SJCRH30 (cell line): ENCODE measurements at places on chromosomes 5 and 9. TPM values are rescaled to one million over a fixed set of nuclear protein-coding genes. Genes with fewer than 3 reads are reported as not detected.
A peak's percentile ranks its signal among the peaks of the same experiment; 100 is the strongest.

- DNase-seq: no peak
Observed at GRCh38 chr9:92633614-92634278, 36.2 kb downstream of the IPPK start.

DNA sequence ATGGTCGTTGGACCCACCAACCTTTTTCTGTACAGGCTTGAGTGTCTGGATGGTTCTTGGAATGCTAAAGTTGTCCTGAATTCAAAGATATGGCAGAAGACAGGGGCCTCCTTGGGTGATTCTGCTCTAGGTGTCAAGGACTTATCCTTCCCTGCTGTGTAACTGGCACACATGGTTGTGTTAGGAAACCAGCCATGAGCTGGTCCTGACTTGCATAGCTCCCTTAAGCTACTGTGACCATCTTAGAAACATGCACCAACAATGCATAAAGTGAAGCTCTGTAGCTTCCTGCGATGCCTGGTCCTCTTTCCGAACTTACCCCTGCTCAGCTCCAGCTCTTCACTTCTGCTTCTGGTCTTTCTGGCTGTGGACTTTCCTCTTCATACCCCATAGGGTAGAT is 224.6 kb downstream of the TLE4 start:
- no peak for DNase-seq

DNA sequence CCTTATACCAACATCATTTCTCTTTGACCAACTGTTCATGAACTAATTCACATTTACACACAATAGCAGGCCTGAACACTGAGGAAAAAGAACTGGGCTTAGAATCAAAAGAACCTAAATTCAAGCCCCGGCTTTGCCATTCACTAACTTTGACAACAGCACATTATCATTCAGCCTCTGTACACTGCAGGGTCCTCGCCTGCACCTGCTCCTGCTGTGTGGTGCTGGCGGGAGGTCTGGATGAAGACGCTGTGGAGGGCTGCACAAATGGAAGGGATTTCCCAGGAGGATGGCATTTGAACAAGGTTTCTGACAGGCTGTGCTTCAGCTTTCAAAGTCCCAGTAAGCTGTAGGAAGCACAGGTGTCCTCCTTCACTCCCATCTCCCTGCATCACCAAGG is 151.2 kb downstream of the ZDHHC21 start:
- no peak for DNase-seq

DNA sequence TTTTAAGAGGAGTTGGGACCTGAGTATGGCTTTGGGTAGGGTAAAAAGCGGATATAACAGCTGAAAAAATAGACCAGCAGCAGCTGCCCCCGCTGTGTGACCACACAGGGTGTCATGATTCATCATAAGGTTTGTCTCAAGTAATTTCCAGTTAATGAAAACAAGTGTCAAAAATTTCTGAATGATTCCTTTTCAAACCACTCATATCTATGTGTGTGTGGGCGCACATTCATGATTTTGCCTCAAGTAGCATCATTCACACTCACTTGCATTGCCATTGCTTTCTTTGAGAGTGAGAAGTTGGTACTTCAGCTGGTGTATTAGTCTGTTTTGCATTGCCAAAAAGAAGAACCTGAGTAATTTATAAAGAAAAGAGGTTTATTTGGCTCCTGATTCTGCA is 12.1 kb upstream of the TNFAIP8 start:
- DNase-seq: peak; percentile 96

GRCh38 chr5:34687269-34688011 is 31.3 kb downstream of the RAI14 start:
- peak; percentile 45 for DNase-seq

DNA sequence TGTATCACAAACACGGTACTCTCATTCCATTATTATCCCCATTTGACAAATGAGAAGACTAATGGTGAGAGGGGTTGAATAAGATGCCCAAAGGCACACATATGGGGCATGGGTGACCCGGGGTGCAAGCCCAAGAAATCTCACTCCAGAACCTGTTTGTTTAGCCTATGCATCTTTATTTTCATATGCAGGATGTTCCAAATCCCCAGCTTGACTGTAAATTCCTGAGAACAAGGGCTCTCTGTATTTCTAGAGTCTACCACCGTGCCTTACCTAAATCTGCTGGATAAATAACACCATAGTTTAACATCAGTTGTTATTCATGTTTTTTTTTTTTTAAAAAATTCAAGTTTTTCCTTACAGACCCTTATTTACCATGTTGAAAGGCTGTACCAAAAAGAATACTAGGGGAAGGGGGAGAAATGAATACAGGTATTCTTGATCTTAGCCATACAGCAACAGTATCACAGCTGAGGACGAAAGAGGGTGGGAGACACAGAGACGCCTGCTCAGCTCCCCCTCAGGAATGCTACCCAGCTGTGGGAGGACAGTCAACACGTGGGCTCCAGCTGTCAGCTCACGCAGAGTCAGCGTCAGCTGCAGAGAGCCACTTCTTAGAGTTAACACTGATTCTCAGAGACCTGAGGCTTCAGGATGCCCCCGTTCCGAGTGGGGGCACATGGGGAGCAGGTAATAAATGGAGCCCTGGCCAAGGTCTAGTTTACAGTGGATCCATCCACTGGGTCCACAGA is 86.6 kb downstream of the MED27 start:
- DNase-seq: peak; percentile 95

DNA sequence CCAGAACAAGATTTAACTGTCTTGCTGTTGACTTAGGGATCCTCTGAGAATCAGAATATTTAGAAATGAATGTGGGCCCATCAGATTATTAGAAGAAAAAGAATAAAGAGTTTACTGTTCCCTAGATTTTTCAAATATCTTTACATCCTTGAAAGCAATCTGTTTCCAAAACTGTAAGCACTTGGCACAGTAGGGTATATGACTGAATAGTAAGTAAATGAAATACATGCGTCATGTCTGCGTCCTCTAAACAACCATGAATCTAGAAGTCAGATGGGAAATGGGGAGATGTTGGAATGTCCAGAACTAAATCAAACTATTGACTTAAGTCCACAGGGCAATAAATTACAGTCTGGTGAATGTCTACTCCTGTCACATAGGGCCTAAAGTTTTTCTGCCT is 26.1 kb downstream of the TTC23L start:
- no peak for DNase-seq

DNA sequence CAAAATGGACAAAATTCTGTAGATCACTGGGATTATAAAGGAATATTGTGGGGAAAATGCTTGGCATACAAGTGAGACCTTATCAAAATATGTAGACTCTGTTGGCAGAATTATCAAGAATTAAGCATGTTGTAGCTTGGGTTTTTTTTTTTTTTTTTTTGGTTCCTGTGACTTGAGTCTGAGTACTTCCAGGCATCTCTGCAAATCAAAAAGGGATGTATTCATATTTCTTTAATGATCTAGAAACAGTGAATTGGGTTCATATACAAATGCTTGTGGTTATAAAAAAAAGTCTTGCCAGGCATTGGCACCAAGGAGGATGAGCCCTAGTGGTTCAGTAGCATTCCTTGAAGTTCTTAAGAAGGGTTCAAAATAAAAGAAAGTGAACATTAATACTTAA is 292.2 kb downstream of the ARHGAP26 start:
- no peak for DNase-seq

- no peak for DNase-seq
Observed at GRCh38 chr5:75450069-75450468, 61.4 kb downstream of the CERT1 start.

GRCh38 chr9:128026773-128027541 is 40.2 kb downstream of the NAIF1 start:
- no peak for DNase-seq

The NELFB gene
- 65.5 and 66.8 TPM in 2 replicates for total RNA-seq

The HAPLN1 gene
- 0.53 and 1.6 TPM in 2 replicates for total RNA-seq

The FREM1 gene
- total RNA-seq: 10.4 and 12.4 TPM in 2 replicates

The CSF1R gene
- 0.06 and 0.13 TPM in 2 replicates for total RNA-seq

DNA sequence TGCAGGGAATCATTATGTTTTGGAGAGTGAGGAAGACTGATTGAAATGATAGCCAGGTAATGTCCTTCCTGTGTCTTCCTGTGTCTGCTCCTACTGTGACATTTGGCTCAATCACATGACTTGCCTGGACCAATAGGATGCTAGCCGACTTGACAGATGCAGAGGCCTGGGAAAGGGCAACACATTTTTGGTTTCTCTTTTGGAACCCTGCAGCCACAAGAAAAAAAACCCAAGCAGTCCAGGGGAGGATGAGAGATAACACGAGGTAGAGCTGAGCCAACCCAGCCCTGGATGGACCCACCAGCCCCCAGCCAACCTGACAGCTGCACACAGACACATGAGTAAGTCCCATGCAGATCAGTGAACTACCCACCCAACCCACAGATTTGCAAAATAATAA is 256.1 kb upstream of the SMARCA2 start:
- peak; percentile 83 for DNase-seq

The PCDHA8 gene
- 0.05 and 0.08 TPM in 2 replicates for total RNA-seq

DNA sequence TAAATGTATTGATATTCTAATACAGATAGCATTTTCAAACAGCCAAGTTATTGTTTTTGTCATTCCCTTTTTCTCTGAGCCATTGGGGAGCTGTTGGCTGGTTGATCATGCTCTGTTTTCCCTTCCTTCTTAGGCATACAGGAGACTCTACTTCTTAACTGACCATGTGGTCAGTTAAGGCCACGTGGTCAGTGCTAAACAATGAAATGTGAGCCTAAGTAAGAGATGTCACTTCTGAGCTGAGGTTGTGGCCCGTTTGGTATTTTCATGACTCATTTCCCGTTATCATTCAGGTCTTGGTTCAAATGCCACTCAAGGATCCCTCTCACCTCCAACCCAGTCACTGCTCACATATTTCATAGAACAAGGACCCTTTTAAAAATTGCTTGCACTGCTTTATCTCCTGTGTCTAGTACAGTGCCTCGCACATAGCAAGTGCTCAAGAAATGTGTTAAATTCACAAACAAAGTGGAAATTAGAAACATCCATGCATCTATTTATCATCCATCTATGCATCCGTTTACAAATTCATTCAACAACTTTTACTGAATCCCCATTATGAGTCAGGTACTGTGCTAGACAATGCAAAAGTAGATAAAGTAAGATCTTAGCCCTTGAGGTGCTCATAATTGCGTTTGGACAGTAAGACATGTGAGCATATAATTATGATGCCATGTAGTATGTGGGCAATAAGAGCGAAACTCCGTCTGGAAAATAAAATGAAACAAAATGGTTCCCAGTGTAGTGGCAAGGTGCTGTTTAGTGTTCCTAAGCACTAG is 50.7 kb downstream of the ARRDC3 start:
- DNase-seq: peak; percentile 33

DNA sequence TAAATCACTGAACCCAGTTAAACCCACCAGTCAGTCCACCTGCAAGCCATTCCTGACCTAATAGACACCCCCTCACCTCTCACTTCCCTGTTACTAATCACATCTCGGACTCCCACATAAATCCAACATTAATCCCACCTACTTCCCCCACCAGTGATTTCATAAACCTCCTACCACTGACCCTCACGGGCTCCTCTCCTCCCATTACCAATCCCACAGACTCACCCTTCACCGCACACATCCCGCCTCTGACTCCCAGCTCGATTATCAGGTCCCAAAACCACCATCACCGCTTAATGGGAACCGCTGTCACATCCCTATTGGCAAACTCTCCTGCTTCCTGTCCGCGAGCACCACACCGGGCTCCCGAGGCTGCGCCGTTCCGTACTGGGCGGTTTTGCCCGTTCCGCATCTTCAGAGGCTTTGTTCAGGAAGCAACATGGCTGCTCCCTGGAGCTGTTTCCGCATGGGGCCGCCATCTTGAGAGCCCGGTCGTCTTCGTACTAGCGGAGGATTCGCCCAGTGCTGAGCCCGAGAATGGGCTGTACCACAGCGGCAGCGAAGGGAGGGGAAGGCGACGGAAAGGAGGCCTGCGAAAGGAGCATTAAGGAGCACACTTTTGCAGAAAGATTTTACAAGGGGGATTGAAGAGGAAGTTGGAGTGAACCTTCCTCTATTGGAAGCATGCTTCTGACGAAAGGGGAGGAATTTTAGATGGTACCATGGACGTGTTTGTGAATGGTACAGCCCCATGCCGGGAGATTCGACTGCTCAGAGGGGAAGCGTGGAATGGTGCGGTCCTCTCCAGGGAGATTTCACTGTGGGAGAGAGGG is at the start of gene ZNF300:
ZNF300 (minus strand) TSS at position 502 of the 833 bp plus-strand sequence. CDS start 1,825 bp downstream, outside the sequence.
- peak; percentile 87 for DNase-seq

The PCDHB4 gene
- total RNA-seq: 0.25 and 0.42 TPM in 2 replicates

DNA sequence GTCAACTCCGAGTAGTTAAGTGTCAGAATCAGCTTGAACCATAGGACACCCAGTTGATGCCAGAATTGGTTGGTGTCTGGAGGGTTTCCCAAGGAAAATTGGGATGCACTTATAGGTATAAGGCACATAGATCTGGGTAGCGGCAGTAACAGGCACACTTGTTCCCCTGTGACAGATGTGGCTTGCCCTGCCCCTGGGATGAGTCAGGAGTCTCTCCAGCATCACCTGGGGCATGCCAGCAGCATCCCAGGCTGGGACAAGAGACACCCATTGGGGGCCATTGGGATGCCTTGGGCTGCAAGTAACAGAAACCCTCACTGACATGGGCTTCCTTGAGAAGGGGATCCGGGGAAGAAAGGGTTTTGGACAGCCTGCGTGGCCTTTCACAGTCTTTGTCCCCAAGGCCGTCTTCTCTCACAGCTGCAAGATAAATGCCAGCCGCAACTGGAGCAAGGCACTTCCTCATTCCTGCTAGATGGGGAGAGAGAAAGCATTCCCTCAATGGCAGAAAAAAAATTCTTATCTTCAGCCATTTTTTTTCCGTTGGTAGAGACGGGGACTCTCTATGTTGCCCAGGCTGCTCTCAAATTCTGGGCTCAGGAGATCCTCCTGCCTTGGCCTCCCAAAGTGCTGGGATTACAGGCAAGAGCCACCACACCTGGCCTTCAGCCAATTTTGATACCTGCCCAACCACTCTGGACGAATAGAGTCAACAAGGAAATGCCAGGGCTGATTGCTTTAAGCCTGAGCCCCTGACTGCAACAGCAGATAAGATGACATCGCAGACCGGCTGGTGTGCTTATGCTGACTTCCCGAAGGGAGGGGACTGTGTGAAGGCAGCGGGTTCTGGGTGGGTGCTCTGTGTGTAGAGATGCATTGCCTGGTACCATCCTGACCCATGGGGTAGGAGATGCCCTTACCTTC is 13.3 kb upstream of the RNF130 start:
- DNase-seq: no peak

DNA sequence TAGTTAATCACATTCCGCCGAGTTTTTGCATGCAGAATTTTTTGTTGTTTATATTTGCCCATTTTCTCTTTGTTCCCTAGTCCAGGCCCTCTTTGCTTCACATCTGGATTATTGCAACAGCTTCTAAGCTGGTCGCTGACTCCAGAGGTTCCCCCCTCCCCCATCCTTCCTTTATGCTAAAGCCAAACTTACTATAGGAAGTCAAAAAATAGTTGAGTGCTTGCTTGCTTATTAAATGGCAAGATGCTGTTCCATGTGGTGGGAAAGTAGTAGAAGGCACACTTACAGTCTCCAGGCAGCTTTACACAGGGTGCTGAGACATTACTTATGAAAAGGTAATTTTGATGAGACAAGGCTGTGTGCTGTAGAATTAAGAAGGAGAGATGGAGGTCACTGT is 1.3 kb downstream of the ZBTB34 start:
- no peak for DNase-seq

DNA sequence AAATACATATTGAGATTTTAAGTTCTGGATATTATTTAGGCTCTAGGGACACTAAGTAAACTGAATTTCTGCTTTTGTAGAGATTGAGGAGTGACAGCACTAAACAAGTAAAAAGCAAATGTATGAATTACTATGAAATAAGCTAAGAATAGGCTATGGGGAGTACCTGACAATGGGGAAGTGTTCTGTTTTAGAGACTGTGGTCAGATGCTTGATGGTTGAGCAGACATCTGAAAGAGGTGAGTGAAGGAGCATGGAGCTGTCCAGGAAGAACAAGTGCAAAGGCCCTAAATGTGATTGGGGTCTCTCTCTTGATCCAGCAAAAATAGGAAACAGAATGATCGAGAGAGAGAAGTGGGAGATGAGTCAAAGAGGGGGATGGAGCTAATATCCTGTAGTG is 111.7 kb downstream of the JAKMIP2 start:
- no peak for DNase-seq

The ATP10B gene
- total RNA-seq: not detected in 2 replicates
